ENCODE measurements at places on chromosomes 3 and 15.

DNA sequence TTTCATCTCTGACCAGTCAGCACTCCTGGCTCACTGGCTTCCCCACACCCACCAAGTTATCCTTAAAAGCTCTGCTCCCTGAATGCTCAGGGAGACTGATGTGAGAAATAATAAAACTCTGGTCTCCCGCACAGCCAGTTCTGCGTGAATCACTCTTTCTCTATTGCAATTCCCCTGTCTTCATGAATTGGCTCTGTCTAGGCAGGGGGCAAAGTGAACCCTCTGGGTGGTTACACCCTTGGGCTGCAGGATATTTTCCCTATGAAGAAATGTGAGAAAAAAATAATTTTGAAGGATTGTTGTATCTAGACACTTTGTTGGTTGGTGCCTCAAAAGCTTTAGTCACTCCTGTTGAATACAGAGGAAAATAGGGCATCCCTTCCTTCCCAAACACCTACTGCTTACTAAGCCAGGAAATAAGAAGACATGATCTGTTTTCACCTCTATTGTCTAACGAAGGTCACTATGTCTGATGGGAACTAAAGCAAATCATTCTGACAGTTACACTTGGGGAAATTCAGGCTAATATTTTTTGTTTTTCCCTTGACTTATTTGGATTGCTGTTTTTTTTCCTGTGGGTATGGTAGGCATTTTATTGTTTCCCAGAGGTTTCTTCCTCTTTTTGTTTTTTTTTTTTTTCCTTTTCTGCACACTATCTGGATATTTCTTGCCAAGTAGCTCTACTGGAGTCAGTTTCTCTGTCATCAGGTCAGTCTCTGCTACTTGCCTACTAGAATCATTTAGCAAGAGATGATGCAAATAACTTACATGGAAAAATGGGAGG, 15.3 kb upstream of the TNFSF10 start:
- DNase-seq: no peak

- DNase-seq: no peak
Measured at GRCh38 chr3:112377568-112378071, 44.7 kb downstream of the CD200 start.

GRCh38 chr3:128764863-128765262, 38.9 kb downstream of the RAB7A start:
- no peak for DNase-seq

- DNase-seq: no peak
Measured at GRCh38 chr3:150069633-150070032, 98.9 kb upstream of the PFN2 start.

- DNase-seq: no peak
Measured at GRCh38 chr3:23691357-23691895, 114.3 kb upstream of the UBE2E1 start.

GRCh38 chr3:104388619-104389018, 978.1 kb upstream of the ALCAM start:
- DNase-seq: no peak

GRCh38 chr3:28901018-28901417, 379.9 kb upstream of the RBMS3 start:
- no peak for DNase-seq

DNA sequence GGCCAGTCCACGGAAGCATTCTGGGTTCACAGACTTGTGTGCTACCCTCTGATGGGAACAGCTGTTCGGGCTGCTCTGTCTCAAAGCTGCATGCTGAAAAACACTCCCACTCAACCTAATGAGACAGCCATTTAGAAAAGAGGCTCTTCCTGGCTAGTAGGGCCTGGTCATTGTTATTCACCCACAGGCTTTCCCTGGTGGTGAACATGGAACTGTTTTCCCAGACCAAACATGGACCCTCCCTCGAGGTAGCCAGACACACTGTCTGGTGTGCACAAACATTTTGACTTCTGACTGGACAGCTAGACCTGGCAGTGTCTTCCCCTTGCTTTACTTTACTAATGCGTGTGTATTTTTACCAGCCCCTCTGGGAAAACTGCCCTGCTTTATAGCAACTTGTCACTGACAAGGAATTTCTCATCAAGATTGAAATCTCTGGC, 39.0 kb downstream of the MECOM start:
- DNase-seq: no peak

DNA sequence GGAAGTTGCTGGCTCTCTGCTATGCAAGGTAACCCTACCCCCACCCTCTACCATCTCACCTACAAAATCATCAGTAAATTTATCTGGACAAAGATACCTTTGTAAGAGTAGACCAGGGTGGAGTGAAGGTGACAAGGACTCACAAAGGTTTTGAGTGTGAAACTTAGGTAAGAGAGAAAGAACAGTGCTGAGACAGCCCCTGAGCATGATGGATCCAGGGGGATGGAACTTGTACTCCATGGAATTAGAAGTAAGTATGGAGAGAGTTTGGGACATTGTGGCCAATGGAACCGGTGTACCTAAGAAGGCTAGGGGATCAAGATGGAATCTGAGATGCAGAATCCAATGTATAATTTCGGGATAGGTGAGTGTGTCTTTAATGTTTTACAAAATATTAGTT, 153.0 kb upstream of the NSMCE3 start:
- no peak for DNase-seq
